Stimulated activated CD8-positive, alpha-beta memory T cell treated with anti-CD3 and anti-CD28 coated beads, Interleukin-7, amount 100 ng/mL, for 48 hours (primary cell): ENCODE measurements at places on chromosomes 13 and 19.
A peak's percentile ranks its signal among the peaks of the same experiment; 100 is the strongest.

DNA sequence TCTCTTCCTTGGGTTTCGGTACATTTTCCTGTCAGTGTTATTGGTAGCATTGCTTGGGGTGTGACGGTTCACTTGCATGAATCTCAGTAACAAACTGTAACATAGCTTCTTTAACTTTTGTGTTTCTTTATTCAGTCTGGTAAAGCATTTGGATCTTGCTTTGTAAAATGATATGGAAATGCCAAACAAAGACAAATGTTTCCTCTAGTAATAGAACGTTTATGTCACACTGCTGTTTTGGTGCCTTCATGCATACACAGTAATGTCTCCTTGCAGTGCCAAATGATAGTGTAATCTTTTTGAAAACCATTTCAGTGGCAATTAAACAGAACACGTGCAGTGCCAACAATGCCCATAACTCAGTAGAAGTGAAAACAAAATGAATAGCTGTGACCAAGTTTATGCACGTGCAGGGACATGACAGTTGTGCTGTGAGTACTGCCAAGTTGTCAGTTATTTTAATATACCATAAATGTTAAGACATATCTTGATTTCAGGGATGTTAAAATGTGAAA is 110.8 kb downstream of the RXFP2 start:
- no peak for DNase-seq

- peak; percentile 64 for DNase-seq
Measured at GRCh38 chr13:74287724-74288169, 153.5 kb upstream of the KLF12 start.

DNA sequence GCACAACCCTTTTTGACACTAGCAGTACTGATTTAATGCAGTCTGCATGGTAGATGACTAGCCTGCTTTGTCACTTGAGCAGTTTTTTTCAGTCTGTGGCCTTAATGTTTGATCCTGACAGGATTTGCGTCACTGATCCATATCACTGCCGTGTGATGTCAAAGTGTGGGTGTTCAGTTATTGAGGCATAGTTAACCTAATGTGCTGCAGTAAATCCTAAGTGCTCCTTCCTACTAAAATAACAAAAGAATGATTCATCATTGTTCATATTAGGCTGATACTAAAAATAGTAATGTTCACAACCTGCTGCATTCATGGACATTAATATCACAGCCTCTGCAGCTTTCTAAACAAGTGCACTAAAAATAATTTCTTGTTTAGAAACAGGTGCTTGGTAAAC is 121.9 kb upstream of the MLNR start:
- no peak for DNase-seq

- no peak for DNase-seq
Measured at GRCh38 chr19:55486043-55486970, 1.3 kb downstream of the NAT14 start.

GRCh38 chr13:25232937-25233515 is 54.3 kb downstream of the MTMR6 start:
- DNase-seq, result no peak

GRCh38 chr13:100473501-100474044 is 115.0 kb downstream of the GGACT start:
- DNase-seq, result no peak

DNA sequence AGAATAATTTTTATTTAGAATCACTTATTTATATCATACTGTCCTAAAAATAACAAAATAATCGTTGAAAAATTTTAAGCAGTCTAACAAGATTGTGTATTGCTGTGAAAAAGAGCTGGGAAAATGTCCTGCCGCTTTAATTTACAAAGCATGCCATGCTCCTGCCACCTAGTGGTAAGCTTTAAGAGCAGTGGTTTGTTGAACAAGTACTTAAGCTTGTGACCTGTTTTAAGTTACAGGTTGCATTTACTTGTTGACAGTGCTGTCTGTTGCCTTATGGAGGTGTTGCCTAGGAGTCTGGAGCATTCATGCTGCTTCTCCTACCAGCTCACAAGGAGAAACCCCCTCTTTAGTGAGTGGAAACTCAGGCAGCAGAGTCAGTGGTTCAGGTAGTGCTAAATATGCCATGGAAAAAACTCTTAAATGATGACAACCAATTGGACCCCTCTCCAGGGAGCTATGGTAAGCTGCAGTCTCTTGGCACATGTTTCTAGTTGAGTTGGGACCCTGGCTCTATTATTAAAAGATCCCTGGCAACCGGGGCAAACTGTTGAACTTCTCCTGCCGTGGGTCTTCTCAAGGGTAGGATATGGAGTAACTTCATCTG is 68.4 kb downstream of the SPATA13 start:
- no peak for DNase-seq

DNA sequence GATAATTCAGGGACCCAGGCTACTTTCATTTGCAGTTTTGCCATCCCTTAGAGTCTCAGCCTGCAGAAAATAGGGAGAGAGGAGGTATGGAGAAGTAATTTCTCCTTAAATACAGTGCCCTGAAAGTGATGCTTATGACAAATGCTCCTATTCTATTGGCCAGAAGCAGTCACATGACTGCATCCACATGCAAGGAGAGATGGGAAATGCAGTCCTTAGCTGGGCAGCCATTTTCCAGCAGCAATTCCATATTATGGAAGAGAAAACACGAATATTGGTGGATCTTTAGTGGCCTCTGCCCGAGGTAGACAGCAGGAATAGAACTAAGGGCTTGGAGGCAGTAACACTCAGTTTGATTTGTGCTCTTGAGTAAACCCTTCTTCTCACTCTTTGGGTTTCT is 39.4 kb downstream of the VAV1 start:
- no peak for DNase-seq

DNA sequence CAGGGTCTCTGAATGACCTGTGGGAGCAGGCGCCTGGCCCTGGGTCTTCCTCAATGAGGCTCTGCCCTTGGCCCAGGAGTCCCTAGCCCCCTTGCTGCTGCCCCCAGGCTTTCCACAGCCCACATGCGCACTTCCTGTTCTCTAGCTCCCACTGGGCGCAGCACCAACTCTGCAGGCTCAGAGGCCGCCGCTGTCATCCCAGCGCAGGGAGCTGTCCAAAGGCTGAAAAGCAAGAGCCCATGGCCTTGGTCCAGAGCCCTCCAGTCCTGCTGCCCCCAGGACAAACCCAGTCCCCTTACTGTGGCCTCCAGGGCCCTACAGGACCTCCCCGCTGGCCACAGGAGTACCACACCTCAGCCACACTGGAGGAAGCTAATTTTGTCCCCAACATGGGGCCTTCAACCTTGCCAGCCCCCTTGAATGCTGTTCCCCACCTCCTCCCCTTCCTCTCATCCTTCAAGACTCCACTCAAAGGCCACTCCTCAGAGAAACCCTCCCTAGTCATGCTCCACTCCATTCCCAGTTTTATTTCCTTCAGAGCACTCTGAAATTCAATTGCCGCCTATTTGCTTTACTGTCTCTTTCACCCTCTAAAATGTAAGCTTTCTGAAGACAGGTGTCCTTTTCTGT is 8.0 kb upstream of the POU2F2 start:
- no peak for DNase-seq

DNA sequence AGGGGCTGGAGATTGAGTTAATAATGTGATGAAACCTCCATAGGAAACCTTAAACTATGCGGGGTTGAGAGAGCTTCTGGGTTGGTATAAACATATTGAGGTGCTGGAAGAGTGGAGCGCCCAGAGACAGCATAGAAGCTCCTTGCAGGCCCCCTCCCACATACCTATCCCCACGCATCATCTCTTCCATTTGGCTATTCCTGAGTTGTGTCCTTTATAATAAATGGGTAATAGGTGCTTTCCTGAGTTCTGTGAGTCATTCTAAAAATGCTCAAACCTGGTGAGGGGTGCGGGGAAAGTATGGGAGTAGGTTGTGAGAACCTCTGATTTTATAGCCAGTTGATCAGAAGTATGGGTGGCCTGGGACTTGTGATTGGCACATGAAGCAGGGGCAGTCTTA is 14.6 kb downstream of the CCDC122 start:
- no peak for DNase-seq

GRCh38 chr13:27967736-27968315 is 1.3 kb downstream of the CDX2 start:
- no peak for DNase-seq

- DNase-seq, result peak; percentile 19
Measured at GRCh38 chr19:17184371-17184841, 30.8 kb upstream of the USE1 start.

DNA sequence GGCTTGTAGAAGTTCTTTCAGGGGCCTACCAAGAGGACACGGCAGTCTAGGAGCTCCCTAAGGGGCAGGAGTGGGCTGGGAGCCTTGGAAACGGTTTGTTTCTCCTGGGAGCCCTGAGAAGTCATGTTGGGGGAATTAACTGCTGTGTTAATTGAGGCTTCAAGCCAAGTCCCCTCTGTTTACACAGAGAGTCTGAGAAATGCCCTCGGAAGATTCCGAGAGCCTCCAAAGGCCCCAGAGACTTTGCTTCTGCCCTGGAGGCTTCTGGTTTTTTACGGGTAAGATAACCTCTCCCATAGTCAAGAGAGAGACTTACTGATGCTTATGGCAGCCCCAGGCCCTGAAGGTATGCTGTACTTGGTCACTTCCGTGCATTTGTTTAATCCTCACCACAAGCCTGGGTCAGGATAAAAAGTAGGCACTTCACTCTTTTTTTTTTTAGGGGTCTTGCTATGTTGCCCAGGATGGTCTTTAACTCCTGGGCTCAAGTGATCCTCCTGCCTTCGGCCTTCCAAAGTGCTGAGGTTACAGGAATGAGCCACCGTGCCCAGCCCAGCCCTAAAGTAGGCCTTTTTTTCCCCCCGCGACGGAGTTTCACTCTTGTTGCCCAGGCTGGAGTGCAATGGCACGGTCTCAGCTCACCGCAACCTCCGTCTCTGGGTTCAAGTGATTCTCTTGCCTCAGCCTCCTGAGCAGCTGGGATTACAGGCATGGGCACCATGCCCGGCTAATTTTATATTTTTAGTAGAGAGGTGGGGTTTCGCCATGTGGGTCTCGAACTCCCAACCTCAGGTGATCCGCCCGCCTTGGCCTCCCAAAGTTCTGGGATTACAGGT is 15.2 kb downstream of the IER2 start:
- DNase-seq, result no peak

DNA sequence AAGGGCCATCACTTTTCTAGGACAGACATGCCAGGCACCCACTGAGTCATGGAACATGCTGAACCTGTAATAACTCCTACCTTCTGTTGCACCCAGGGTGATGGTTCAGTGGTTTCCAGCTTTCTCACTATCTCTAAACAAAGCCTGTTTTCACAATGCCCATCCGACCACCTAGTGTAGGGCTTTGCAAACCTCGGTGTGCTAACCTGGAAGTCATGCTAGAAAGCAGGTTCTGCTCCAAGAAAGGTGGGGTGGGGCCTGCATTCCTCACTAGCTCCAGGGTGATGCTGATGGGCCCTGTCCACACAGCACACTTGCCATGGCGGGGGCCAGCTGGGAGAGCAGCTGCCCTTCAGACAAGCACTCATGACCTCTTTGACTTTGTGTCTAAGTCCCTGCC is 43.4 kb downstream of the COL4A2 start:
- DNase-seq, result no peak

DNA sequence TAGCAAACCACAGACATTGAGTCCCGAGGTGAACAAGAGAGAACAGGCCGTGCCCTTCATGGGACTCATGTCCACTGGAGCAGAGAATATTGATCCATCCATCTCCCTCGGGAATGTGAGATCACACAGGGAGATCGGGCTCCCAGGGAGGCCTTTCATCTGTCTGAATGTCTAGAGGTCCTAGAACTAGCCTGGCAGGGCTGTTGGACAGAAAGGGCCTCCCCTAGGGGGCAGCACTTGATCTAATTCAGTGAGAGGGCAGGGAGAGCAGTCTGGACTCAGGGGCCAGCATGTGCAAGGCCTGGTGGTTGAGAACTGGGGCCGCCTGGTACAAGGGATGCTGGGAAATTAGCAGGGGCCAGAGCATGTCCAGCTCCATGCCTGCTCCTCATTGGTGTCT is 4.3 kb downstream of the RUVBL2 start:
- DNase-seq, result no peak

- no peak for DNase-seq
Measured at GRCh38 chr13:93420887-93421286, 194.3 kb downstream of the GPC6 start.

DNA sequence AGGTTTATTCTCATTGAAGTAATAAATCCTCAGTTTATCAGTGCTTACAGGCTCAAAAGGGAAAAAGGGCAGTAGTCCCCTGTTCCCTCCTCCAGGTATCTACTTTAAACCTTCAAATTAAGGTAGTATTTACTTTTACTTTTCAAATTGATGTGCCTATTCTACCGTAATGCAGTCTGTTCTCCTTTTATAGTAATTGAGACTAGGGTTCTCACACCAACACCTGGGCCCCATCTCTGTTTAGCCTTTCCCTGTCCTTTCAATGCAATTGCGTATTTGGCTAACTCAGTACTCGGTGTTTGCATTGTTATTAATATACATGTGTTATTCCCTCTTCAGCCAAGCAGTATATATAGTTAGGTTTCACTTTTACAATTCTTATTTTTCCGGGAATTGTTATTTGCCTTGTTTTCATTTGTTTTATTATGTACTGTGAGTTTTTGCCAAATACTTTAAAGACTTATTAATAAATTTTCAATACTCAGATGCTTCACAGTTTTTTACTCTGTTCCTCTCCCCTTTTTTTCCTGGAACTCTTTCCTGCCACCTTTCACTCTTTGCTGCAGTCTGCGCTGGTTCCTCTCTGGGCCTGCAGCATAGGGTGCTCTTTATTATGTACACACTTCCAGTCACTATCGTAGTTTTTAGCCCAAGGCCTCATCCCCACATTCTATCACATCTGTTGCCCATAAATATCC is 30.3 kb downstream of the USPL1 start:
- DNase-seq, result no peak

GRCh38 chr13:19178901-19179593 is 2.6 kb downstream of the TUBA3C start:
- no peak for DNase-seq

DNA sequence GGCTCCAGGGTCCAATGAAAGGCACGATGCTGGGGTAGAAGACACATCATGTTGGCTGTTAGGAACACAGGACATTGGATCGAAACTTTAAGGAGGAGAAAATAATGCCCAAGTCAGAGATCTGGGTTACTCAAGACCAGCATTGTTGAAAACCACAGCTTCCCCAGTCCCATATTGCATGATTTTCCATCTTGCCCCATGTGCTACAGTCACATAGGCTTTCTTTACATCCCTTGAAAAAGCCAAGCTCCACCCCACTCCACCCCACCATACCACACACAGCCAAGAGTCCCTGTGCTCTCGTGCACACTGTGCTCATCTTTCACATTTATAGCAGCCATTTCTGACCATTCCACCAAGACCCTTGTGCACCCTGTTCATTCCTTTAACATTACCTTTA is 636.2 kb downstream of the DIAPH3 start:
- no peak for DNase-seq

- no peak for DNase-seq
Measured at GRCh38 chr19:46478356-46478986, 7.1 kb upstream of the PNMA8A start.

- no peak for DNase-seq
Measured at GRCh38 chr13:29471551-29471950, 123.9 kb downstream of the SLC7A1 start.

- no peak for DNase-seq
Measured at GRCh38 chr19:57050863-57051262, 68.9 kb upstream of the USP29 start.

- DNase-seq, result peak; percentile 32
Measured at GRCh38 chr13:50366488-50367174, 351.4 kb downstream of the KCNRG start.

- DNase-seq, result no peak
Measured at GRCh38 chr13:94542917-94543316, 53.0 kb downstream of the TGDS start.

GRCh38 chr19:41872775-41873647 is 4.1 kb upstream of the CD79A start:
- DNase-seq, result no peak

GRCh38 chr13:110685305-110686020 is 20.5 kb downstream of the CARS2 start:
- DNase-seq, result no peak

GRCh38 chr13:47178090-47178950 is 281.5 kb upstream of the HTR2A start:
- DNase-seq, result no peak
